ENCODE measurements at places on chromosomes 5 and 9. TPM values are rescaled to one million over a fixed set of nuclear protein-coding genes. Genes with fewer than 3 reads are reported as not detected.
A peak's percentile ranks its signal among the peaks of the same experiment; 100 is the strongest.

The PHYHD1 gene
- polyA plus RNA-seq = 6.5 TPM

The SPATA31D4 gene
- polyA plus RNA-seq = not detected

The RNF208 gene
- 9.4 TPM for polyA plus RNA-seq

The PTGES gene
- polyA plus RNA-seq = not detected

The EFNA5 gene
- not detected for polyA plus RNA-seq

DNA sequence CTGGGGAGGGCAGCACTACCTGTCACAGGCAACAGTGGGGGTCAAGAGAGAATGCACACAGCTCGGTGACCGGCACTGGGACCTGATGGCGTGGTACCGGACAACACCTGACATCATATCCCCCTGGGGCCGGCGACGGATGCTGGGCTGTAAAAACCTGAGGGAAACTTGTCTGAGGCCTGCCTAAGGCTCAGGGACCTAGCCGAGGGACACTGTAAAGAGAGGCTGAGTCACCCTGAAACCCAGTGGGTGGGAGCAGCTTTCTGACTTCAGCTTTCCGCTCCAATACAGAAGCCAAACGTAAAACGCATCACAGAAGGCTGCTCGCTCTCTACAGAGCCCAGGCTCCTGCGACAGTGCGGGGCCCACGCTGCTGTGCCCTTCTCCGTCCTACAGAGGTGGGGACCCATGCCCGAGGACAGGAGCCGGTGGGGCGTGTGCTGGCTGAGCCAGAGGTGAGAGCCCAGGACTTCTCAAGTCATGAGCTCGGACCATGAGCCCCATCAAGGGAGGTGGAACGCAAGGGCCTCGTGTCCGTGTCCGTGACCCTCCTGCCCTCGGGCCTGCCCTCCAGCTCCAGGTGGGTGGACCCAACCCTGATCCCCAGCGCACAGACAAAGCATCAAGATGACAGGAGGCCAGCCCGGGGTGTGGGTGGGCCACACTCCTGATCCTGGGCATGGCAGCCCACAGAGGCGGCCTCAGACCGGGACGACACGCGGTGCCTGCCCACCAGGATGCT, 5.3 kb downstream of the RALGDS start:
- DNase-seq = no peak

DNA sequence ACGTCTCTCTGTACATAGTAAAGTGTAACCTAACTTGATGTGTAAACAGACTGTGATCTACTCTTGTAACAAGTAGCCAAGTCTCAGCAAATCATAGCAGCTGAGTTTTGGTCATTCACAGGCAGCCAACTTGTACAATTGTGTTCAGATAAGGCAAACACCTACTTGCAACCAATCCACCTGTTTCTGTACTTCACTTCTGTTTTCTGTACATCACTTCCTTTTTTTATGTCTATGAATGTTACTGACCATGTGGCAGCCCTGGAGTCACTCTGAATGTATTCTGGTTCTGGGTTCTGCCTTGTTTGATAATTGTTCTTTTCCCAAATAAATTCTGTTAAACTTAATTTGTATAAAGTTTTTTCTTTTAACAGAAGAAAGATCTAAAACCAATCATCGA, 26.0 kb downstream of the RLN2 start:
- DNase-seq = no peak

The FGF10 gene
- polyA plus RNA-seq = 1.4 TPM

The MTAP gene
- polyA plus RNA-seq = 3.0 TPM

The ELP1 gene
- 24.6 TPM for polyA plus RNA-seq

DNA sequence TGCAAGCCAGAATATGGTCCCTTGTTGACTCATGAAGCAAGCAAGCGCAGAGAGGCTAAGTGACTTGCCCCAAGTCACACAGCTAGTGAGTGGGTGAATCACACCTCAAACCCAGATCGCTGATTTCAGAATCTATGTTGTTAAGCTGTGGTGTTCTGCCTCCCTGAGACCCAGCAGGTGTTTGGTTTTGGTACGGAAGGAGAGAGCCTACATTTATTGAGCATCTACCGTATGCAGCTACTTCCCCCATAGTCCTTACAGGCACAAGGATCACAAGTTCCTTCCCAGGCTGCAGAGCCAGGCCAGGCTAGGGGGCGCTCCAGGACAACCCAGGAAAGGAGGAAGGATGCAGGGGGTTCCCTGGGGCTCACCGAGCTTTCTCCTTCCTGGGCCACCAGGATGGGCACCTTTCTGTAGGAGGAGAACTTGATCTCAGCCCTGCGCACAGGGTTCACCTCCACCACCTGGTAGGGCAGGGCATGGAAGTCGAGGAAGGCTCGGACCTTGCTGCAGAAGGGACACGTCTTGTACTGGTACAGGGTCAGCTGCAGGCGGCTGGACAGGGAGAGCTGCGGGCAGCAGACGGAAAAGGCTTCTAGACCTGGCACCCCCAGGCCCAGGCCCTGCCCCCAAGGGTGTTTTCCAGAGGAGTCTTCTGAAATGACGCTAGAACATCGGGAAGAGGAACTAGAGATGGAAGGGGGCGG, 2.5 kb downstream of the PTGES2 start:
- DNase-seq = peak; percentile 78

GRCh38 chr5:9924614-9925013, 294.5 kb upstream of the TAS2R1 start:
- no peak for DNase-seq

DNA sequence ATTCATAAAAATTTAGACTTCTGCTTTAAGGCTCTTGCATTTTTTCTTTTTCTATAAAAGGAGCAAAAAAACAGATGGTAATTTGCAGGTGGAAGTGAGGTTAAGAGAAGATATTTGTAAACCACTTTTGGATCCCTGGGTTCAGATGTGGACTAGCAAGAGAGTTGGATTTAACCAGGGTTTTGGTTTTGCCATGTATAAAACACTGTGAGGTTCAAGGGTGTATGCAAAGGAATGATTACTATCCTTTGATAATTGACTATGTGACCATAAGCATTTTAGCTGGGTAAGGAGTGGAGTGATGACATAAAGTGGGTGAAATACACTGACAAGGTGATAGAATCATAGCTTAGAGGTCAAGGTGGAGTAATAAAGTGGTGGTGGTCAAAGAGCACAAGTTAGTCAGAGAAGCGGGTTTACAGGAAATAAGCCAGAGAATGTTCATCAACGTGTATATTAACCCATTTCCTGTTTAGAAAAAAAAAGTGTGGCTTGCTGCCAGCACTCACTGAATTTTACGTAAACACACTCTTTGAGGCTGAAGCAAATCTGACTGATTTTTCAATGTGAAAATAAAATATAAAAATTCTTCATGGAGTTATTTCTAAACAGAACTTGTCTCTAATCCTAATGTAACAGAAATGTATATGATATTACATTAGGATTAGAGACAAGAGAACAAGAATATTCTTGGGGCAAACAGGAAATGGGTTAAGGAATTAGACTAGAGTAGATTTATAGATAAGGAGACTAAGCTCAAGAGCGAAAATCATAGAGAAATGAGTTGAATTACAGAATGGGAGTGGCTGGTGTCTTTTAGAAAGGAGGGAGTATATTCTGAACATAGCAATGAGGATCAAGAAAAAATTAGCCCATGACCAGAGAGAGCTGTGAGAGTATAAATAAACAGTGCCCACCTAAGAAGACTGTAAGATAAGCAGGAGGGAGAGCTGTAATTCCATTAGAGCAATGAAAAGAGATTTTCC, 74.5 kb downstream of the CDKN2A start:
- DNase-seq = peak; percentile 77

DNA sequence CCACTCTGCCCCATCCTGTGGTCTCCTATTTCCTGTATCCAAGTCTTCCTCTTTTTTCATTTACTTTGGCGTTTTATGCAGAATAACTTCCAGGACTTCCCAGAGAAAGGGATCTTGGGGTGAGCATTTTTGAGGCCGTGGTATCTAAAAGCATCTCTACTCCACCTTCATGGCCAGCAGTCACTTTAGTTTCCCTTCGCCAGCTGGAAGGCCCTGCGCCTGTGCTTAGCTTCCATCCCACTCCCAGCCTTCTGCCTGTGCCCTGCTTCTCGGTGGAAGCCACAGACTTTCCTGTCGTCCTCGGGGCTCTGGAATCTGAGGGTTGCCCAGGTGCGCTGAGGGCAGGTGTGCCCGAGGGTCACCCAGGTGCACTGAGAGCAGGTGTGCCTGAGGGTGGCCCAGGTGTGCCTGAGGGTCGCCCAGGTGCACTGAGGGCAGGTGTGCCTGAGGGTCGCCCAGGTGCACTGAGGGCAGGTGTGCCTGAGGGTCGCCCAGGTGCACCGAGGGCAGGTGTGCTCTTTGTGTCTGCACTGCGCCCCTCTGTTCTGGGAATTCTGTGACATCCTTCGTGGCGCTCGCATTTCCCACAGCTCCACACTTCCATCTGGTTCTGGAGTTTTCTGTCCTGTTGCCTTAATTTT, 32.4 kb upstream of the LRRC14B start:
- no peak for DNase-seq

- DNase-seq = no peak
These were observed 1.2 kb downstream of the NSD1 start for GRCh38 chr5:177134697-177135225.

- no peak for DNase-seq
These were observed 63.4 kb downstream of the NR6A1 start for GRCh38 chr9:124707666-124708065.

GRCh38 chr9:129610473-129611306, 10.2 kb downstream of the C9orf50 start:
- DNase-seq = peak; percentile 82

DNA sequence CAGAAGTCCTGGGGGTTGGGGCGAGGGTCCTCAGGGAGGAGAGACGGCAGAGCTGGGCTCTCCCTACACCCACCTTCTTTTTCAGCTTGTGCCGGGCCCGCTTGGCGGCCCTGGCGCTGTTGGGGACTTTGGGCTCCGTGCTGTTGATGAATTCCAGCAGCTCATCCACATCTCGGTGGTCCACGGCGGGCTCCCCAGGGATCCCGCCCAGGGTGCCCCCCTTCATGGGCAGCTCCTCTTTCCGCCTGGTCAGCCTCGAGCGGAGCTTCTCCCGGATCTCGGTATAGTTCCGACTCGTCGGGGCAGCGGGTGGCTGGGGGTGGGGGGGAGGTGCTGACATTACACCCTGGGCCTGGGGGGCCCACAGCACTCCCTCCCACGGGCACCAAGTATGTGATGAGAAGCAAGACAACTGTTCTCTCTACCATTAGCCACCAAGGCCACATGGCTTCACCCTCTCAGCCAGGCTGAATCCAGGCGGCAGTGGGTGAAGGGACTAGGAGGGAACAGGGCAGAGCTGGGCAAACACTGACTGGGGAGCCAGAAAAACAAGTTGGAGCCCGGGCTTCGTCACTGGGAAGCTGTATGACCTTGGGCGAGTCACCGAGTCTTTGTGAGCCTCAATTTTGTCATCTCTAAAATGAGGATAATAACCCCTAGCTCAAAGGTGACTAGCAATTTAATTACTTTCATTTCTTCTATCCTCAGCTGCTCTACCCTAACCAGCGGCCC, 14.6 kb upstream of the DDX41 start:
- DNase-seq = no peak

DNA sequence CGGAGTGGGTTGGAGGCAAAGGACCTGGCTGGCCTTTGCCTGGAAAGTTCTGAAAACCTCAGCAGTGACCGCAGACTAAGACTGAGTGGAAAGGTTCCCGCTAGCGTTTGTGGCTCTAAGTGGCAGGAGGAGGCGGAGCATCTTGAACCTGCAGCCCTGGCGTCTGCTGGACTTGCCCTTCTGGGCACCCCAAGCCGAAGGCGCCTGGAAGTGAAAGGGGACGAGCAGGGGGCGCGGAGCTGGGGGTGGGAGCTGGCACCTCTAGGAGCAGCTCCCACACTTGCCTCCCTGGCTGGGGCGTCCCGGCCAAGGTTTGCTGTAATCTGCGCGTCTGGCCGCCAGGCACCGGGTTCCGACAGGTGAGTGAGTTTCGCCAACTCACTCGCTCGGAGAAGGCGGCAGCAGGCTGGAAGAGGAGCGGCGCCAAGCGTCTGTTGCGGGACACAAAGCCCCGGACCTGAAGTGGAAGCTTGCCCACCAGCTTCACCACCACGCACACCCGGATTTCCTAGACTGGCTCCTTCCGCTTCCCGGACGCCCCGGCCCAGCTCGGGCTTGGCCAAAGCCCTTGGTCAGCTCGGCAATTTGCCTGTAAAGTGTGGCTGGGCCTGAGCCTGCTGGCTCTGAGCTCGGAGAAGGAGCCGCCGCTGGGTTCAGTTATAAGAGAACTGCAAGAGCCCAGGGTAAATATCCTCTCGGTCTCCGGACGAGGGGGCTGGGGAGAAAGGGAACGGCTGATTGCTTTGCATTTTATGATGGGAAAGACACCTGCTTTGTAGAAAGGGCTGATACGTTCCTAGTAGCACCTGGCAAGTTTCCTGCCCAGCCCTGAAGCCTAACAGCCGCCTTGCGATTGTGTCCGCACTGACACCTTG, at the start of gene GNA14:
Gene GNA14, minus strand, starts transcription at position 89 of the 875 bp plus-strand sequence. CDS start 529 bp downstream, outside the sequence.
- peak; percentile 75 for DNase-seq

The SV2C gene
- not detected for polyA plus RNA-seq

DNA sequence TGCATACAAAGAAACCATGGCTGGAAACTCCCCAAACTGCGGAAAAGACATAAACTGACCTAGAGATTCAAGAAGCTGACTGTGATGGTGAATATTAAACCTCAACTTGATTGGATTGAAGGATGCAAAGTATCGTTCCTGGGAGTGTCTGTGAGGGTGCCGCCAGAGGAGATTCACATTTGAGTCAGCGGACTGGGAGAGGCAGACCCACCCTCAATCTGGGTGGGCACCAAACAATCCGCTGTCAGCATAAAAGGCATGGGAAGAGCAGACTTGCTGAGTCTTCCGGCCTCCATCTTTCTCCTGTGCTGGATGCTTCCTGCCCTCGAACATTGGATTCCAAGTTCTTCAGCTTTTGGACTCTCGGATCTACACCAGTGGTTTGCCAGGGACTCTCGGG, 24.8 kb upstream of the WDR5 start:
- no peak for DNase-seq

The GARIN3 gene
- not detected for polyA plus RNA-seq

The CARD6 gene
- 5.1 TPM for polyA plus RNA-seq

The CCNJL gene
- 2.5 TPM for polyA plus RNA-seq

- DNase-seq = no peak
These were observed 18.4 kb downstream of the BASP1 start for GRCh38 chr5:17235731-17236330.

DNA sequence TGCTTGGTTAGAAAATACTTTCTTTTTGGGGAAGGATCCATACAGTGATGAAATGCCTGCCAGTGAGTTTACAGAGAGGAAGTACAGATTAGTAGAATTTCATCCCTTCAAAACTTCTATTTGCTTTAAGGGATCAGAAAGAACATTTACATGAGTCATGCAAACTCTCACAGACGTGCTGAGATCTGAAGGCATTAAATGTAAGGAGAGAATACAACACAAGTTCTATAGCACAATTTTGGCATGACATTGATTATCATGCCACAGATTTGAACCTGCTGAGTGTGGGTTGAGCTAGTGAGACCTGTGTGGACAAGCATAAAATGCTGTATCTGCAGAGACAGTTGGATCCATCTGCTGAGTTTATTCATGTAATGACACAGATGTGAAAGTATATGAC, 613.6 kb upstream of the SEMA6A start:
- no peak for DNase-seq
